ENCODE measurements at places on chromosomes 5 and 9.

DNA sequence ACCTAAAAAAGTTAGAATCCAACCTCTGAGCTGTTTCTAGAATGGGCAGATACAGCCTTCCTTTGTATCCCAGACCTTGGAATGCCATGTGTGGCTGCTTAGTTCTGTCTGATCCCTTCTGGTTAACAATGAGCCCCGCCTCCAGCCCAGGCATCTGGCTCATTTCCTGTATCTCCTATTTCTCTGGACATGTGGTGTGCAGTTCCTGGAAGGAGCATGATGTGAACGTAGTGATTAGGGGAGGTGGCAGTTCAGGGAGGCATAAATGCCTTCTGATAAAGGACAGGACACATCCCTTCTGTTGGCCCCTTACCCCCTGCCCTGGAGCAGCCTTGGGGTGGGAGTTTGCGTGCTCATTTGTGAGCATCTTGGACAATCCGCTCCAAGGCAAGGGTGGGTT is 243.0 kb downstream of the ZSWIM6 start:
- peak; percentile 2 for DNase-seq

GRCh38 chr5:165139721-165140120 is 1634.3 kb downstream of the MAT2B start:
- no peak for DNase-seq

GRCh38 chr5:158070859-158071258 is 211.9 kb upstream of the CLINT1 start:
- no peak for DNase-seq

DNA sequence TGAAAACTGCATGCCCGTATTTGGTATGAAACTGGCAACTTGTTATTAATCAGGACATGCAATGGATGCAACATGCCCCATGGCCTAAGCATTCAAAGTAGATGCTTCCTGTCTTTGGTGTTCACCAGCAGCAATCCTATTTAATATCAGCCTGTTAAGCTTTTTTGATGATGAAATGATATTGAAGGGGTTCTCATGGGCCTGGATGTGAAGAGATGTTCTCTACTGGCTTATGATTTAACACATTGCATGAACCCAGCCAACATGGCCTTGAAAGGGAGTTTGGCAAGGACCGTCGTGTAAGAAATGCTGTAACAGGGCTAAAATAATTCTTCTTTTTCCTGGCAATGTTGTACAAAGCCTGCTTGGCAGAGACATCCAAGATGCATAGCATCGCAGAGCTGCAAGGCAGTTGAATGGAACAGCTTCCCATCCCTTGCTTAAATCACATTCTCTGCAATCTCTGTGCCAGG is 111.2 kb downstream of the SMARCA2 start:
- no peak for DNase-seq

GRCh38 chr9:91040371-91041215 is 239.0 kb downstream of the SYK start:
- DNase-seq: no peak

DNA sequence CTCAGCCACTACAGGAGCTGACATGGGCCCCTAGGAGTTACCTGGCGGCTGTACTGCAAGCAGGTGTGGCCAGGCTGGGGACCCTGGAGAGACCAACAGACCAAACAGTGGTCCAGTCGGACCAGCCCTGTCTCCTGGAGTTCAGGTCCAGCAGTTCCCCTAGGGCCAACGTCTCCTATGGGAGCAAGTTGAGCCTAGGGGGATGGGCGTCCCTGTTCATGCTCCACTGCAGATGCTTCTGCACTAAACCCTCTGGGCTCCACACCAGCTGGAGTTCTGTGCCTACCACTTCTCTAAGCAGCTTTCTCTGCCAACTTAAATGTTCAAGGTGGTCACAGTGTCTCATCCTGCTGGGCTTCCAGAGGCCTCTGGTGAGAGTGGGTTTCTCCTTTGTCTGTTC is 20.6 kb upstream of the OMD start:
- no peak for DNase-seq

- peak; percentile 16 for DNase-seq
Measured at GRCh38 chr5:132428147-132428482, 58.6 kb downstream of the SLC22A5 start.

DNA sequence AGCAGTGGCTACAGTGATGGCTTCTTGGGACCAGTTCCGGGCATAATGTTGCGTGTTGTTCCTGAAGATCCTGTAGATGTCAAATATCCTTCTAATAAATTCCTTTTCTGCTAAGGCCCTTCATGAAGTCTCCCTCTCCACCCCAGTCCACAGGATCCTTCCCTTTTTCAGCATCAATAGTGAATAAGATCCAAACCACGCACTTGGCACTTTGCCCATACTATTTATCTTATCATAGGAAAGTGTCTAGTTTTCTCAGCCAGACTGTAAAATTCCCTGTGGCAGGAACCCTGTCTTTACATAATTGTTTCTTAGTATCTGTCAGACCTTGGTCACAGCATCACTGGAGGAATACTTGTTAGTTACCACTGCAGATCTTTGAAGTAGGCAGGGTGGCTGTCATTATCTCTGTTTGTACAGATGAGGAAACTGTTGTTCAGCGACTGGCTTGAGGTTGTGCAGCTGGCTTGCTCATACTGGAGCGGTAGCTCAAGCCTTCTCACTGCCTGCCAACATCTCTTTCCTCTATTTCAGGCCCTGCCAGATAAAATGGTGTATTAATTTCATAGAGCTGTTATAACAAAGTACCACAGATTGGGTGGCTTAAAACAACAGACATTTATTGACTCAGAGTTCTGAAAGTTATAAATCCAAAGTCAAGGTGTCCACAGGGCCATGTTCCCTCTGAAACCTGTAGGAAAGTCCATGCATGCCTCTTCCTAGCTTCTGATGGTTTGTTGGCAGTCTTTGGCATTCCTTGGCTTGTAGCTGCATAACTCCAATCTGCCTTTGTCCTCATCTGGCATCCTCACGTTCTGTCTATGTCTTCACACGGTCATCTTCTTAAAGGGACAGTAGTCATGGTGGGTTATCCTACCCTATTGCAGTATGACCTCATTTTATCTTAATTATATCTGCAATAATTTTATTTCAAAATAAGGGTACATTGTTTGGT is 33.5 kb upstream of the APC start:
- no peak for DNase-seq

GRCh38 chr5:14675865-14676300 is 11.4 kb downstream of the OTULIN start:
- DNase-seq: no peak

DNA sequence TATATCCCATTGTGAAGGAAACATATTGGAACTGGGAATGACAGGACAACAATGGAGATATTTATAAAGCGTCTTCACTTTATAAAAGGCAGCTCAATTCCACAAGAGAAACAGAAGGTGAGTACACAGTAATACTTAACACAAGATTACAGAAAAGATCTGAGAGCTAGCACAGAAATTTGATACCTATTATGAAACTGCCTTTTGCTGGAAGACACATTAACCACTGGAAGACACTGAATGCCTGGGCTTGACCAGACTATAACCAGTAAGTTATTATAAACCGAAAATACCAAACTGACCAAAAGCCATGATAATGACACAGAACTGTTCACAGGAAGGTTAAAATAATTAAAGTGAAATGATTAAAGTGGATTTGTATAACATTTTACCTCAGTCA is 195.4 kb downstream of the NR2F1-AS1 start:
- no peak for DNase-seq

- no peak for DNase-seq
Measured at GRCh38 chr9:128145536-128145935, 3.7 kb upstream of the LCN2 start.

DNA sequence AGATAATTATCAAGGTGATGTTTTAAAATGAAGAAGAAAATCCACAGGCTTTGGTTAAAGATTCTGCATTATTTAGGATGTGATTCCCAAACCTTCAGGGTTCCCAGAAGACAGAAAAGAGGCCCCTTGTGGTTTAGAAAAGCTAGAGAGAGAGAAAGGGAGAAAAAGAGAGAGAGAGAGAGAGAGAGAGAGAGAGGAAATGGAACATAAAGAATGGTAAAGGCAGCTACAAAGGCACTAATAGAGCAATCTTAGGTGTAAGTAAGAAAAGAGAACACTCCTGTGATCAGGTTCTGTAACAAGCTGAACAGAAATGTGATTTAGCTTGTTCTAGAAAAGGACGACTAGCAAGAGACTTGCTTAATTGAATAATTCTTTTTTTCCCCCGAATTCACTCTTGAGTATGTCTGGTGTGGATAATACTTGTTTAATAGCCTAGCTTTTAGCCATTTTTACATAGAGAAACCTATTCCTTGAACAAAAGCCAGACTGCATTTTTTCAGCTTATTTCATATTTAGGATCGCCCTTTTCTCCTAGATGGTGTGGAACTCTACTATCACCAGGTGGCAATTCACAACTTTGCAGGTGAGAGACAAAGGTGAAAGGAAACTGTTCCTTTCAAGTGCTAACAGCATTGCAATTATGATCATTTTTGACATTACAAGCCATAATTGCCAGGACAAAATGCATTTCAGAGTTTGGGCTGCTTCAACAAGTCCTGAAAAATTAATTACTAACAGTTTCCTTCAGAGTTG is 57.6 kb upstream of the SH3GL2 start:
- peak; percentile 78 for DNase-seq

DNA sequence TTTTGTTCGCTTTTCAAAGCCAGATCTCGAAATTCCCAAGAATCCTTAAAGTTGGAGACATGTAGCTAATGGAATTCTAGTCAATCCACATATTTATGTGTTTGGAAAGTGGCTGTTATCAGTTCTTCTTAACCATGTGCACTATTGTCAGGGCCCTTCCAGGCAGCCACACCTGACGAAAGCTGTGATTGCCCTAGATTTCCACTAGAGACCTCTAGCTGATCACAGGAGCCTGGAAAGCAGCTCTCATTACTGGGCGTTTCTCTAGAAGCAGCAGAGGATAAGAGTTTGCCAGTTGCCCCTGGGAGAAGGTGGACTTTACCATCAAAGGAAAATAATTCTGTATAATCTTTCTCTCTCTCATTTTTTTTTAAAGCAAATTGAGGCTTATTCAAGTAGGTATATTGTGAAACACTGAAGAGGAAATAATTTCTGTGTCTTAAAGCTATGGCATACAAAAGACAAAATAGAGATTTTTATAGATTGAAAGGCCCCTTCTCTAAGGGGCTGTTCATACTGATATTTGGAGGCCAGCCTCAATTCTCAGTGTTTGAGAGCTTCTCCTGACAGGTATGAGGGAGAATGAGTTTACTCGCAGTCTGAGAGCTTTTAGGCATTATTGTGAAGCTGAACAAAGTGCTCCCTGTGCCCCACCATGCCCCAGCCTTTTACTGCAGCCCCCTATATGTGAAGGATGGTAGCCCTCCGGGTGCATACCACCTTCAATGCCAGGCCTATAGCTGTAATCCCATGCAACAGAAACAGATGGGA is 405.4 kb upstream of the ACTBL2 start:
- DNase-seq: no peak

DNA sequence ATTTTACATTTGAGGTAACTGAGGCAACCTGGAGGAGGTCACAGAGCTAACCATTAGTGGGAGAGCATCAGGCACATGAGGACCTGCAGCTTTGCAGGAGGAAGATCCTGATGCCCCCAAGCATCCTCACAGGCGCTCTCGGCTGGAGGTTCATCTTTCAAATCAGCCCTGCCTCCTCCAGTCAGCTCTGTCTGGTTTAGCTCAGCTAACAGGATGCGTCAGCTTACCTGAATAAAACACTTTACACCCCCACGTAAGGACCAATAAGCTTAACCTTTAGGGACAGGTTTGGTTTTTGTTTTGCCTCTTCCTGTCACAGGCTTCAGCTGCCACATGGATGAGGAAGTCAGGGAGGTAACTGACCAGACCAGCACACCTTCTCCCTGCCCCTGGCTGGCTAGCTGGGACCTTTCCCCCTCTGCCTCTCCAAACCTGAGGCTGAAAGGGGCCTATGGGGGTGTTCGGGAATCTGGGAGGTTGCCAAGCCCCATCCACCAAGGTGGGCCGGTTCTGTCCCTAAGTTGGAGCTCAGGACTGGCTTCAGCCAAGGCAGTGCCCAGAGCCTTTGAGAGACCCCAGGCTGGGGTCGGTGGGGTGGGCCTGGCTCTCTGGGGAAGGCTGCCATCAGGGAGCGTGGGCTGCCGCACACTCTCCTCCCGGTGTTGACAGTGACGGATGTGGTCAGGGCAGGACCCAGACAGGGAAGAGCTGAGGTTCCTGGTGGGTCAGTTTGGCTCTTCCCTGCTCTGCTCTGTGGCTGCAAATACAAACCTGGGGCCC is 20.0 kb upstream of the FCN1 start:
- DNase-seq: no peak

DNA sequence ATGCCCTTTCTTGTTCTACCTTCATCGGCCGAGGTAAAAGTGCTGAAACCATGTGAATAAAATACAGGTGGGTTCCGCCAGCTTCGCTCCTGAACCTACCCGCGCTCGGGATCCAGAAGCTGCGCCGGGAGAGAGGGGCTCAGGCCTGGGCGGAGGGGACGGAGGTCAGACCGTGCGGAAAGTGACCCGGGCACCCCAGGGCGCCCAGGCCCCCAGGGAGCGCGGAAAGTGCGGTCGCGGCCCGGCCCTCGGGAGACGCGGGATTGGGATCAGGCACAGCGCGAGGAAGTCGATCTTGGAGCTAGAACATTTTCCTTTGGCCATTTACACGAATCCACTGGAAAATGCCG is 329 bp downstream of the SYK start:
- peak; percentile 47 for DNase-seq

- DNase-seq: no peak
Measured at GRCh38 chr5:172770374-172770674, 671 bp downstream of the DUSP1 start.

DNA sequence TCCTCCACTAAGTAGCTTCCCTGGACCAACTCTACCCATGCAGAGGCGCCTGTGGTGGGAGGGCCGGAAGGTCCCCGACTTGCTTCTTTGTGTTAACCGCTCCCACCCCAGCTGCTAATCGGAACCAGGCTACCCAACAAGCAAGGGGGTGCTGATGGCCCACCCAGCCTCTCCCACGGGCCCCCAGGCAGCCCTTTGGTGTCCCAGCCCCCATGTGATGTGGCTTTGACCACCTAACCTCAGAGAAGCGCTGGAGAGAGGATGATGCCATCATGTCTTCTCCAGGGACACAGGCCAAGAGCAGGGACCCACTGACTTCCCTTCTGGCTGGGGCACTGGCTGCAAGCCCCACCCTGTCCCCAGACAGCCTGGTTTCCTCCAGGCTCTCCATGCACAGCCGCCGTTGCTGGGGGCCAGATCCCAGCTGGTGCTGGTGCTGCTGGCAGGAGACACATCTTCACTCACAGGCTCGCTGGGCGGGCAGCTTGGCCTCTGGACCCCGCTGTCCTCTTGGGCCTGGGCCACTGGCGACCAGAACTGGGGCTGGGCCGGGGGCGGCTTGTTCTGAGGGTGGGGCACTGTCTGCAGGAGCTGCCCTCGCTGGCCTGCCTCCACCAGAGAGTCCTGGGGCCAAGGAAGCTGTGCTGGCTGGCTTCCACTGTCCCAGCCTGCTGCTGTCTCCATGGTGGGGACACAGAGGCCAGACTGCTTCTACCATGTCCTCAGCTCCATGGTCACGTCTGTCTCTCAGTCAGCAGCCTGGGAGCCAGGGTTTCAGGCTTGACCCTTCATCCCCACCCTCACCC is 27.8 kb downstream of the LAMC3 start:
- DNase-seq: no peak

GRCh38 chr5:40682154-40683017 is 2.7 kb downstream of the PTGER4 start:
- DNase-seq: no peak
